ENCODE measurements at places on chromosomes 13 and 19. TPM values are rescaled to one million over a fixed set of nuclear protein-coding genes. Genes with fewer than 3 reads are reported as not detected.

DNA sequence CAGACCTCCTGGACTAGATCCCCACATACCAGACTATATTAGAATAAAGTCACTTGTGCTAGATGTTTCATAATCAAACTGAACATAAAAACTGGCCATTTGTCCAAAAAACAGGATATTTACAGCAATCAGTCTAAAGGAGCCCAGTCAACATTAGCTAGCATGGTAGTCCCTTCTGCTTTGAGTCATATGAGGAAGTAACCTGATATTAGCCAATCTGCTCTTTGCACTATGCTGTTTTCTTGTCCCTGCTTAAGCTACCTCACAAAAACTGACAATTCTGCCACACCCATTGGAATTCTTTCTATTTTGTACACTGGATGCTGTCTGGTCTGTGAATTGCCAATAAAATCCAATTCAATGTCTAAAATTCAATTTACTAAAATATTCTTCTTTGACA is 1824.2 kb downstream of the OLFM4 start:
- no peak for DNase-seq

DNA sequence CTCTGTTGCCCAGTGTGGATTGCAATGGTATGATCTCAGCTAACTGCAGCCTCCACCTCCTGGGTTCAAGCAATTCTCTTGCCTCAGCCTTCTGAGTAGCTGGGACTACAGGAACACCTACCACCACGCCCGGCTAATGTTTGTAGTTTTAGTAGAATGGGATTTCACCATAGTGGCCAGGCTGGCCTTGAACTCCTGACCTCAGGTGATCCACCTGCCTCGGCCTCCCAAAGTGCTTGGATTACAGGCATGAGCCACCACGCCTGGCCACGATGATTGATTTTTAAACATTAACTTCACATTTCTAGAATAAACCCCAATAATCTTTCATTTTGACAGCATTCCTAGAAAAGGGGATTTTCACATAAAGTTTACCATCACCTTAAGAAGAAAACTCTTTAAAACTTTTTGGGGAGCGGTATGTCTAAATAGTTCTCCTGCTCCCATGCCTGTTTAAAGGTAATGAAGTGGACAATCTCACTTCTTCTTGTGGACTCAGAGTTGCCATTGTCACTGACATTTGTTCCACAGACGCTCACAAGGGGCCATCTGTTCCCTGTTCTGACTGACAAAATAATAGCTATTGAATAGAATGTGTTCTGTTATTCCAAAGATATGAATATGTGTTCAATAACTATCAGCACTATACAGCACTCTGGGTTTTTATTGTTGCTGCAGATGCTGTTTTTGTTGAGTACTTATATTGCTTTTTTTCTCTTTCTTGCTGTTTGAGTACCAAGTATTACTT is 66.1 kb upstream of the C1QTNF9B start:
- no peak for DNase-seq

- no peak for DNase-seq
Measured at GRCh38 chr13:51292000-51292565, 47.4 kb upstream of the SERPINE3 start.

GRCh38 chr13:113545931-113546516 is 38.5 kb upstream of the TFDP1 start:
- no peak for DNase-seq

DNA sequence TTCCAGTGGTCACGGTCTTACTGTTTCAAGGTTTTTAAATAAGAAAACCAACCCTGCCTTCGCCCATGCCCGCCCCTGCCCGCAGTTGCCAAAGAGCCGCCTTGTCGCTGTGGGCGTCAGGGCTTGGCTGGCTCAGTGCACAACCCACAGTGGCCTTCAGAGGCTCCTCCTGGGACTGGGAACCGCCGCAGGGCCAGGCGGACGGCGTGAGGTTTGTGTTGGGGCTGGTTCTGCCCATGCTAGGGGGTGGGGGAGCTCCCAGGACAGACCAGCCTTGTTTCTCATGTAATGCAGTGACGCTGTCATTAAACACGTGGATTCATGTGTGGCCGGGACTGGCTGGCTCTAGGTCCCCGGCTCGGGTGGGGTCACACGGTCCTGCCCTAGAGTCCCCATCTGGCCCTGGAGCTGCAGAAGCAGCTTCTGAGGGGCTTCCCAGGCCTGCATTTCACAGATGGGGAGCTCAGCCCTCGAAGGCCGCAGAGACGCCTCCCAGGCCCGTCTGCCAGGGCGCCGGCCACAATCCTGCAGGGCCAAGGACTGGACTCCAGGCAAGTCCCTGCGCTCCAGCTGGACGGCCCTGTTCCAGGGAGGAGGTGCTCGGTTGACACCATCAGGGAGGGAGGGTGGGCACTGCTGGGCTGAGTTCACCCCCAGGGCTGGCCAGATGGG is 2.4 kb upstream of the TEKTIP1 start:
- DNase-seq: no peak

- no peak for DNase-seq
Measured at GRCh38 chr19:42498169-42498757, 30.0 kb downstream of the CEACAM1 start.

- DNase-seq: no peak
Measured at GRCh38 chr19:53660584-53660983, 28.8 kb downstream of the DPRX start.

- no peak for DNase-seq
Measured at GRCh38 chr13:35856721-35857364, 274.3 kb downstream of the DCLK1 start.

- DNase-seq: no peak
Measured at GRCh38 chr13:48491423-48492095, 41.3 kb downstream of the RCBTB2 start.

DNA sequence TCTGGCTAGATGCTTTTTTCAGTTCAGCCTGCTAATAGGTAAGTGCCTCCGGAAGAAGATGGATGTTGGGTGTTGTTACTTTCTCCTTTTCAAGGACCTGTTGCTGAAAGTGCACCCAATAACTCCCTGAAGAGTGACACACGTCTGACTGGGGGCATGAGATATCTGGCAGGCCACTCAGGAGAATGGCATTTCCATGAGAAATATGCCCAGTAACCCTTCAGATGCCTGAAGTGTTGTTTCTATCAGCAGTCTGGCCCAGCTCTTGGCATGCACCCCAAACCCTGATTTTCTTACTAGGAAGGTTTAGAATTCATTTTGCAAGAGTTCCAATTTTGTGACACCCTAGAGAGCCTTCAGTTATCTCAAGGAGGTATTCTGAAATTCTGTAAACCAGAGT is 71.5 kb downstream of the ARHGAP35 start:
- DNase-seq: no peak

GRCh38 chr19:19662871-19663255 is 613 bp downstream of the ATP13A1 start:
- DNase-seq: no peak

DNA sequence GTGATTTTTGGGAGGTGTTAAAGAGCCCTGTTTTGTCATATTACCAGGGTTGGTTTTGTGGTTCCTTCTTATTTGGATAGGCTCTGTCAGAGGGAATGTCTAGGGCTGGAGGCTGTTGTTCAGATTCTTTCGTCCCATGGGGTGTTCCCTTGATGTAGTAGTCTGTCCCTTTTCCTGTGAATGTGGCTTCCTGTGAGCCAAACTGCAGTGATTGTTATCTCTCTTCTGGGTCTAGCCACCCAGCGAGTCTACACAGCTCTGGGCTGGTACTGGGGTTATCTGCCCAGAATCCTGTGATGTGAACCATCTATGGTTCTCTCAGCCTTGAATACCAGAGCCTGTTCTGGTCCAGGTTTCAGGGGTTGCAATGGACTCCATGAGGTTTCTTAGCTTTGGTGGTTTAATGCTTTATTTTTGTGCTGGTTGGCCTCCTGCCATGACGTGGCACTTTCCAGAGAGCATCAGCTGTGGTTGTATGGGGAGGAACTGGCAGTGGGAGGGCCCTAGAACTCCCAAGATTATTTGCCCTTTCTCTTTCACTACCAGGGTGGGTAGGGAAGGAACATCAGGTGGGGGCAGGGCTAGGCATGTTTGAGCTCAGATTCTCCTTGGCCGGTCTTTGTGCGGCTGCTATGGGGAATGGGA is 78.8 kb downstream of the SPRY2 start:
- no peak for DNase-seq

GRCh38 chr13:114056205-114057013 is 76.0 kb downstream of the RASA3 start:
- no peak for DNase-seq

GRCh38 chr13:112779856-112780604 is 90.2 kb downstream of the ATP11A start:
- DNase-seq: no peak

GRCh38 chr13:40366119-40366518 is 300.3 kb downstream of the FOXO1 start:
- DNase-seq: no peak

GRCh38 chr13:32391101-32391619 is 36.8 kb downstream of the N4BP2L1 start:
- DNase-seq: no peak

- DNase-seq: no peak
Measured at GRCh38 chr13:26412936-26413716, 144.4 kb upstream of the WASF3 start.

DNA sequence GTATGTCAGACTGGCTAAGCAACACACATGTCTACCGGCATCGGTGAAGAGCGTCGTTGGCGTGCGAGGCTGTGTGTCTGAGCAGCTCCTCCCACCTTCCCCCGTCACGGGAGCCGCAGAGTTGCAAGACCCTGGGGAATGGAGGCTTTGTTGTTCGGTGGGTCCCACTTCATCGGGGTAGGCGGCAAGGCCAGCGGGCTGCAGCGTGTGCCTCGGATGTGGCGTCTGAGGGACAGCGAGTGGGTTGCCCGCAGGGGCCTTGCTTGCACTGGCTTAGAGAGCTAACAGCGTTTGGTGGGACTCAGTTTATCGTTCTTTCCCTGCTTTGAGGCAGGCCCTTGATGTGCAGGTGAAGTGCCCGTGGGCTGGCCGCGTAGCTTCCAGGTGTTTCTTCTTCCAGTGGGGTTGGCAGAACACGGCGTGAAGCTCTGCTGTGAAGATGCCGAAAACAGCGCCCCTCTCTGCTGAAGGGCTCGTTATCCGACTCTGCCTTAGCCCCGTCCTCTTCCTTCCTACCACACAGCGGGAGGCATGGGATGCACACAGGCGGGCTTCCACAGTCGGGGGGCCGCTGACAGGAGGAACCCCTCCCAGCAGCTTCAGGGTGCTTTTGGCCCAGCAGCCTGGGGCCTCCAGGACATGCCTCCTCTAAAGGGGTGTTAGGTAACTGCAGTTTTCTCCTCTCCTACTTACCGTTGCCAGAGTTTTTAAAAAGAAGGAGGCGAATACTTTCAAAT is 85.2 kb downstream of the ATP11A start:
- no peak for DNase-seq

DNA sequence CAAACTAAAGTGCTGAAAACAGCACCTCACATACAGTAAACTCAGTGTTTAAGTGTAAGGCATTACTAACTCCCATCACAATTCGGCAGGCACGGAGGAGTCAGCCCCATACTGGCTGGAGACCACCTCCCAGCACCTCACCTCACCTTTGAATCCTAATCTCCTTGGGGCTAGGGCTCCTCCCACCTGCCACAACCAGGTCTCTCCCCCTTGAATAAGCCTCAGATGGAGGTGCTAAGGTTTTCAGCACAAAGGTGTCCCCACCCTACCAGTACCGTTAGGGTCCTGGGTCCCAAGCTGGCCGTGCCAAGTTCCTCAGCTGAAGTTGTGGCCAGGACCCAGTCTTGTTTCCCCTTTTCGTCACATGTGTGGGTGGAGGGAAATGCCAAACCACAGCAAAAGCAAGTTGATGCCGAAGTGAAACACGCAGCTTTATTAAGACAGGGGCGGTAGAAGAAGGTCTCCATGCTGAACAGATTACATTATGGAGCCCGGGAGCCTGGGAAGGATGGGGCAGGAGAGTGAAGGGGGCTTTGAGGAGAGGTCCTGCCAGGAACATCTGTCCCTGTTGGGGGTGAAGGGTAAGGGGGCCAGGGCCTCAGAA is at the start of gene IGFLR1:
IGFLR1 (minus strand) TSS at position 332 of the 604 bp plus-strand sequence. CDS start 1,272 bp downstream, outside the sequence.
- DNase-seq: peak; percentile 64

- no peak for DNase-seq
Measured at GRCh38 chr19:32165750-32166149, 179.7 kb upstream of the ZNF507 start.

DNA sequence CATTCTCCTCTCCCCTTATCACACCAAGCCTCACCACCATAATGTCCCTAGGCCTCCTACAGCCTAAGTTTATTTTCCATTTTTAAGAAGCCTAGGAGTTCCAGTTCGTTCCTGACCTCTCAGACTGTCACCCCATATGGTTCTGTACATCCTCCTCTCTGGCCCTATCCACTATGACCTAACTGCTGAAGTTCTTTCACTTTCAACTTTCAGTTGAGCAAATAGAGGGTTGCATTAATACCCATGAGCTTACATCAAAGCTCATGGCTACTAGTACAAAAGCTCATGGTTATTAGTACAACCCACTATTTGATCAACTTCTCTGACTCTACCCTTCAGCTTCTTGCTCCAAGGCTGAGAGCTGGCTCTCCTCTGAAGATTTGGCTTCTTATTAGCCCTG is 72.9 kb downstream of the FGF14 start:
- no peak for DNase-seq

DNA sequence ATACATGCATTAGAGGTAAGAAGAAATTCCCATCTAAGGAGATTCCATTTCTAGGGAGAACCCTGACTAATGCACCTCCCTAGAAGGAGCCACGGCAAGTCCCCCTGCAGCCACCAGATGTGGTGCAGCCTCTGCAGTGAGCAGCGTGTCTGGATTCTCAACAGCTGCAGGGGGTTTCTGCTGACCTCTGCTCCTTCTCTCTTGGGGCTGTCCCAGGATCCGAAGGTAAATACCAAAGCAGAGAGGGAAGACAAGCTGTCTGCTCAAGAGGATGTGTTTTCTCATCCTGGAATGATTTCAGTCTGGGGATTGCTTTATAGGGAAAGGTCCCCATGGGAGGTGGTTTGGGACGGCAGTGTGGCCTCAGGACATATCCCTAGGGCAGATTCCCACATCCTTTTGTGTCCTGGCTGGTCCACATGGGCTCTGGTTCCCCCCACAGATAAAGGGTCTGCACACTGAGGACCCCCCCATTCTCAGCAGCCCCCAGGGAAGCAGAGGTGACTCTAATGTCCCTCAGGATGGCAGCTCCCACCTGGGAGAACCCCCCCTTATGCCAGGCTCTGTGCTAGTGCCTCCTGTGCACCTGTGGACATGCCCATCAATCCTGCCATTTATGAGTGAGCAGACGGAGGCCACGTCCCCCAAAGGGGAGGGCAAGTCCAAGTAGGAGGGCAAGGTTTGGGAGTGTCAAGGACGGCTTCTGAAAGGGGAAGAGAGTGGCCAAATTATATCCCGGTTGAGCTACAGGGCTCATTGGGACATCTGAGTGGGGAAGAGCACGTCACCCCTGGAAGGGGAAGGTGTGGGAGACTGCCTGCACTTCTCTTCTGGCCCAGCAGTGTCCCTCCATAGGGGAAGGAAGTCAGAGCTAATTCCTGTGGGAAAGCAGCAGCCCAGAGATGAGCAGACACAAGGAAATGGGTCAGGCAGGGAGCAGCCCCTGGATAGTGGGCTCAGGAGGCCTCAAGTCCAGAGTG is 10.2 kb upstream of the OR10H5 start:
- no peak for DNase-seq

- no peak for DNase-seq
Measured at GRCh38 chr13:99027260-99027659, 49.4 kb upstream of the DOCK9 start.

- peak; percentile 69 for DNase-seq
Measured at GRCh38 chr19:10388957-10389356, 8.6 kb upstream of the TYK2 start.

Gene LYPD3
- not detected for polyA plus RNA-seq

Gene CLEC17A
- 46.4 TPM for polyA plus RNA-seq

Gene FOSB
- 0.82 TPM for polyA plus RNA-seq

Gene ANGPTL8
- polyA plus RNA-seq: not detected

Gene ZNF99
- not detected for polyA plus RNA-seq

Gene CDX2
- polyA plus RNA-seq: not detected

Gene ZNF665
- polyA plus RNA-seq: 1.3 TPM

Gene MYBPC2
- 2.6 TPM for polyA plus RNA-seq

Gene LGALS7B
- not detected for polyA plus RNA-seq

Gene ZNF460
- polyA plus RNA-seq: 8.5 TPM

Gene ATP4A
- polyA plus RNA-seq: not detected

Gene GNG7
- 9.8 TPM for polyA plus RNA-seq

Data from GM12878 (cell line).